ENCODE measurements at places on chromosomes 7 and 10. TPM values are rescaled to one million over a fixed set of nuclear protein-coding genes. Genes with fewer than 3 reads are reported as not detected.

DNA sequence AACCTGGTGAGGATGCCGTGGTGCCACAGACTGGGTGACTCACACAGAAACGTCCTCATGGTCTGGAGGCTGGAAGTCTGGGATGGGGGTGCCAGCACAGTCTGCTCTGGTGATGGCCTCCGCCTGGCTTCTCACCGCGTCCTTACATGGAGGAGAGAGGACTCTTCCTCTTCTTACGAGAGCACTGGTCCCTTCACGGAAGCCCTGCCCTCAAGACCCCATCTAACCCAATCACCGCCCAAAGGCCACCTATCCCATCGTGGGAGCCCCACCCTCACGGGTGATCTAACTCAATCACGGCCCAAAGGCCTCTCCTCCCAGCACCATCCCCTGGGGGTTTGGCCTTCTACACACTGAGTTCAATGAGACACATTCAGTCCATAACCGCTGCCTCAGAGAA, 137.7 kb downstream of the PTPRN2 start:
- DNase-seq: no peak

Gene STEAP1B
- total RNA-seq: not detected

Gene PTF1A
- total RNA-seq: not detected

Gene PAX4
- not detected for total RNA-seq

Gene NXPH1
- total RNA-seq: 0.95 TPM

DNA sequence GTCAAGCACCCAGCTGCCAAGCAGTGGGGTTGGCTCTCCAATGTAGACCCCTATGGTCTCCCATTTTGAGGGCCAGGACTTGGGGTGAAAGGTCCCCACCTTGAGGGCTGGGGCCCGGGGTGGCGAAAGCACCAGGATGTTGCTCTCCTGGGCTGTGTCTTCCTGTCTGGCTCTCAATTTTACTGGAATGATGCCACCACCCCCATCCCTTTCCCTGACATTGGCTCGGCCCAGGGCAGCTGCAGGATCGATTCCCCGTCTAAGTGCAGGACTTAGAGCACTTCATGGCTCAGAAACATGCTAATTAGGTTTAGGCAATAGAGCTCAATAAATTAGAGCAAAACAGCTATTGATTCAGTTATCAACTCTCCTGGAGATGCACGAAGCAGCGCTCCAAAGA, 27.0 kb upstream of the HSPA12A start:
- no peak for DNase-seq

GRCh38 chr7:139119486-139119849, 9.9 kb upstream of the ZC3HAV1 start:
- DNase-seq: no peak

Gene CALML3
- total RNA-seq: not detected

Gene ASB10
- 1.0 TPM for total RNA-seq

DNA sequence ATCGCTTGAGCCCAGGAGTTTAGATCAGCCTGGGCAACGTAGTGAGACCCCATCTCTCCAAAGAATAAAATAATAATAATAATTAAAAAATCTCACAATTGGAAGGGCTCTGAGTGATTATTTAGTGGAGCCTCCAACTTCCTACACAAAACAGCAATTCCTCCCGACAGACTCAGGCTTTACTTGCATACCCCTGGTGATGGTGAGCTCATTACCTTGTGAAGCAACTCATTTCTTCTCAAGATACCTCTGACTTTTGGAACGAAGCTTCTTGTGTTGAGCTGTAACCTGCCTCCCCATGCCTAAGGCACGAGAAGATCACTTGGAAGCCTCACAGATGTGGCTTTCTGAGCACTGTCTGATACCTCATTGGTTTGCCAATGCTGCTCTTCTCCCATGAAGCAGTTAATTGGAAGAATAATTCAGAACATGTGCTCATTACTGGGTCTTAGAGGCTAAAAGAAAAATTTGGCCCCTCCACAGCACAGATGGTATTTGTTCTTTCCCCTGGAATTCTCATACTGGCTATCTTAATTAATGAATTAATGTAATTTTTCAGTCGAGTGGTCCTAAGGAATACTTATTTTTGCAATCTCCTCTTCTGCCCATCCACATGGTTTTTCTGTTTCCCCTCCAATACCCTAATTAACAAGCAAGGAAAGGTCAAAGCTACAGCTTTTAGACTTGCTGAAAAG, 769.0 kb downstream of the TYW1 start:
- DNase-seq: no peak

Gene FBXO24
- 0.78 TPM for total RNA-seq

DNA sequence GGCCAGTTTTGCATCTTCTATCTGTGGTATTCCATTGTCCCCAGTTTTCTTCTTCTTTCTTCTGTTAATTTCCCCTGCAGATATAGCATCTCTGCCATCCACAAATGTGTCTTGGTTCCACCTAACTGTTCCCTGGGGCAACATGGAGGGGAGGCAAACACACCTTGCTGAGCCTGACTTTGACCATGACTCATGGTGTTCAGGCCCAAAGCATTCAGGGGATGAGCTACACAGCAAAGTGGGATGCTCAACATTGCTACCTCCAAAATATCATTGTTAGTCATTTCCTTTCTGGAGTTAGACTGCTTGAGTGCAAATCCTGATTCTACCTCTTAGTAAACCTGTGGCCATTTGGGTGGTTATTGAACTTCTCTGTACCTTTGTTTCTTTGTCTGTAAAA, 542.7 kb downstream of the LRMDA start:
- no peak for DNase-seq

Gene DMBT1
- total RNA-seq: not detected

DNA sequence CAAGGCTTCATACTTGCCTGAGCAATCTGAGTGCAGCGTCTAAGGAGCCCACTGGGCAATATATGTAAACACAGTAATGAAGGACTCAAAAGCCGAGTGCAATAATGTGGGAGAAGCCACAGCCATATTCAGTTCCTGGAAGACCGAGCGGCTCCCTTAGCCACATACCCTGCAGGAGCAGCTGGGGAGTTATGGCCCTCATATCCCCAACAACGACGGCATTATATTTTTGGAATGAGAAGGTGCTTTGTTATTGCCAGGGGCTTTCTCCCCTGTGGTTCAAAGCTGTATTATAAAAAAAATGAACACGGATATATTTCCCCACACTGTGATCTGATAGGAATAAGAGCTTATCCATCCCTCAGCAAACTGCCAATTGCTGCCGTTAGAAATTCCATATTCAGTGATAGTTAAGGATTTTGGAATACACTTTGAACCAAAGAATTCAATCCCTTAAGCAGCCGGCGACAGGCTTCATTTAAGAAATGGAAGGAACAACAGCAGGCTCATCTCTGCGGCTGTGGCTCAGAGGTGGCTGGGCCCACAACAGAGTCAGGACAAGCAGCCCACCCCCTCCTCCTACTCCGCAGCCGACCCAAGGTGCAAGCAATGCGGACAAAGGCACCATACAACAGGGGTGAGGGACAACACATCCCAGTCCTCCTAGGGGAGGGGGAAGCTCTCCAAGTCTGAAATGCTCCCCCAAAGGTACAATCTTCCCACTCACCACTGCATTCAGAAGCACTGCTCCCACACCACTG, 77.2 kb downstream of the TNS3 start:
- no peak for DNase-seq

DNA sequence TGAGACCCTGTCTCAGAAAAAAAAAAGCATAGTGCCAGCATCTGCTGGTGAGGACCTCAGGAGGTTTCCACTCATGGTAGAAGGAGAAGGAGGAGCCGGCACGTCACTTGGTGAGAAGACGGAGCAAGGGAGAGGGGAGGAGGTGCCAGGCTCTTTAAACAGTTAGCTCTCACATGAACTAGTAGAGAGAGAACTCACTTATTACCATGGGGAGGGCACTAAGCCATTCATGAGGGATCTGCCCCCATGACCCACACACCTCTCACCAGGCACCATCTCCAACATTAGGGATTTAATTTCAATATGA, 62.9 kb upstream of the VKORC1L1 start:
- DNase-seq: no peak

Gene SYT15B
- total RNA-seq: 0.04 TPM

GRCh38 chr7:74057987-74058386, 25.6 kb upstream of the LIMK1 start:
- no peak for DNase-seq

- DNase-seq: no peak
Observed at GRCh38 chr10:67785098-67785497, 52.9 kb downstream of the DNAJC12 start.

DNA sequence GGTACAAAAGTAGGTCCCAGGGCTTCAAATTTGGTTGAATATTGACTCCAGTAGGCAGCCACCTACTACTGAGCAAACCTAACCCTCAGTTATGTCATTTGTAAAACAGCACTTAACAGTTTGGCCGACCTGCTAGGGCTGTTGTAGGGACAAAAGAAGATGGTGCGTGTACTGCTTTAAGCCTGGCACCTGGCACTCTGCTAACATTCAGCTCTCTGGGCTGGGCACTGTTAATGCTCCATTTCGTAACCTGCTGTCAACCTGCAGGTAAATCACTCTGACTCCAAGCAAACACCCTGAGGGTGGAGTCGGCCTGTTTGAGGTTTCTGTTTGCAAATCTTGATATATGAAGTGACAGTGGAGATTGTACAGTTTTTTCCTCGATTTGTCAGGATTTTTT, 7.2 kb downstream of the ZKSCAN1 start:
- DNase-seq: no peak

GRCh38 chr7:155258226-155258560, 39.5 kb upstream of the INSIG1 start:
- no peak for DNase-seq

- DNase-seq: peak; percentile 10
Observed at GRCh38 chr7:32059289-32060011, 10.8 kb downstream of the PDE1C start.

DNA sequence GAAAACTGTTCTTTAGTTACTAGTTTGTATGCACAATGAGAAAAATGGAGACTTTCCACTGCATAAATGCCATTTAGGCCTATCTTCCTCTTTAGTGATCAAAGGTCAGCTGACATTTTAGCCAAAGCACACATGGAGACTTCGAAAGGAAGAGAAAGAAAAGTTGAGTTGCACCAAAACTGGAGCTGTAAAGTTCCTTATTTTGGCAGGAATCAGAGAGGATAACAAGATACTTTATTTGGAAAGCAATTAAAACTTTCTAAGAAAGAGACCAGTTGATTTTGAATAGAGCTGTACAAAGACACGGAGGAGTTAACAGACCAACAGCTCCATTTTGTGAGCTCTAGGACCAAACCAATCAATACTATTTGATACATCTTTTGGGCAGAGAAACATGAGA, 14.2 kb downstream of the ENTPD7 start:
- DNase-seq: no peak

Gene MYOZ1
- 16.2 TPM for total RNA-seq

Gene PNLIPRP3
- total RNA-seq: not detected

GRCh38 chr7:139693651-139694388, 84.0 kb downstream of the HIPK2 start:
- DNase-seq: no peak

DNA sequence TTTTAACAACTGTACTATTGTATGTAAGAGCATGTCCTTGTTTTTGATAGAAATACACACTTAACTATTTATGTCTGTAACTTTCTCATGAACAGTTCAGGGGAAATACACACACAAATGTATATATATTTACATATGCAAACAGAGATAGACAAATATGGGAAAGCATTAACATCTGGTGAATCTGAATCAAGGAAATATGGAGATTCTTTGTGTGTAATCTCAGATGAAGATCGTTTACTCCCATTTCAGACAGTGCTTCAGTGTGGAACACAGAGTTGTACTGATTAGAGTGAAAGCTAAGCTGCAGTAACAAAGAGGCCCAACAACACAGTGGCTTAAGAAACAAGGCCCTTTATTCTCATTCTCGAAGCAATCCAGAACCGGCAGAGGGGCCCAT, 26.3 kb upstream of the NPVF start:
- DNase-seq: no peak

GRCh38 chr7:47119261-47119865, 462.5 kb downstream of the TNS3 start:
- no peak for DNase-seq

Gene LGI1
- not detected for total RNA-seq

GRCh38 chr10:515674-516073, 173.8 kb downstream of the DIP2C start:
- no peak for DNase-seq

Measured in cardiac muscle cell (in vitro differentiated cells and primary cell).